T-helper 1 cell treated with Interleukin-12 subunit alpha and Interleukin-12 subunit beta and Interleukin-4 antibody, amounts not matched to agents 30 ng/mL and 1 ng/mL, for 36 hours (primary cell): ENCODE measurements at places on chromosomes 5 and 9. TPM values are rescaled to one million over a fixed set of nuclear protein-coding genes. Genes with fewer than 3 reads are reported as not detected.

The RASEF gene
- not detected in 2 replicates for total RNA-seq

The HEMGN gene
- total RNA-seq, result 0.42 and 0.44 TPM in 2 replicates

The PDCD1LG2 gene
- total RNA-seq, result 10.5 and 11.4 TPM in 2 replicates

The OR1Q1 gene
- total RNA-seq, result not detected in 2 replicates

The IQGAP2 gene
- total RNA-seq, result 87.6 and 92.8 TPM in 2 replicates

The GRPEL2 gene
- 28.8 and 31.7 TPM in 2 replicates for total RNA-seq

The ZNF484 gene
- 13.0 and 13.9 TPM in 2 replicates for total RNA-seq

The ZNF189 gene
- total RNA-seq, result 14.2 and 14.9 TPM in 2 replicates

The TMEM232 gene
- total RNA-seq, result 0.86 and 1.2 TPM in 2 replicates

The CYSTM1 gene
- 14.8 and 15.2 TPM in 2 replicates for total RNA-seq

The PIGO gene
- total RNA-seq, result 30.9 and 31.2 TPM in 2 replicates

The LHX3 gene
- total RNA-seq, result not detected in 2 replicates

The CER1 gene
- not detected in 2 replicates for total RNA-seq

The PCDHAC1 gene
- not detected in 2 replicates for total RNA-seq

The INSL4 gene
- total RNA-seq, result not detected in 2 replicates

The POLK gene
- 34.5 and 35.6 TPM in 2 replicates for total RNA-seq

The PCDHA12 gene
- not detected in 2 replicates for total RNA-seq

The LCN15 gene
- not detected in 2 replicates for total RNA-seq

The EQTN gene
- total RNA-seq, result not detected in 2 replicates

The TNFSF8 gene
- total RNA-seq, result 171 and 182 TPM in 2 replicates

The PCDHB15 gene
- total RNA-seq, result not detected in 2 replicates

The CSF2 gene
- total RNA-seq, result 240 and 246 TPM in 2 replicates

The ZNF462 gene
- total RNA-seq, result 0.71 TPM in 2 replicates

The NAIP gene
- total RNA-seq, result 12.0 and 12.9 TPM in 2 replicates

The PCDH12 gene
- 0.81 and 0.98 TPM in 2 replicates for total RNA-seq

The HINT1 gene
- total RNA-seq, result 314 and 322 TPM in 2 replicates

The PDE6A gene
- total RNA-seq, result not detected in 2 replicates

The RGS7BP gene
- not detected in 2 replicates for total RNA-seq
